ENCODE measurements at places on chromosomes 5 and 9.

DNA sequence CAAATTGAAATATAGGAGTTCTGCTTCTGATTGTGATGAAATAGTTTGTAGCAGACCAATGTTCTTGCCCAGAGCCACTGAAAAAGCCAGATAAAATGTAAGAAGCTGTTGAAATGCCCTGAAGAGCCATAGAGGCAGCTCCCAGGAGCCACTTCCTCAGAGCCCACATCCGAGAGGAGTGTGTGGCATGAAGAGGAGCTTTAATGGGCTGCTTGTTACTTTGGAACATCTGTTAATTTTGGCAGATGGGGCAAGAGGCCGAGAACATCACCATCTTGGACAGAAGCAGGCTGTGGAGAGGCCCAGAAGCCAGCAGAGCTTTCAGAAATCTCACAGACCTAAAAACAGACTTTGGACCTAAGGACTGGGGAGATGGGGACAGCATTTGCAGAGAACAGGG is 370.8 kb downstream of the GADD45G start:
- no peak for DNase-seq

GRCh38 chr5:168580227-168580508 is 1.0 kb upstream of the PANK3 start:
- DNase-seq = no peak

DNA sequence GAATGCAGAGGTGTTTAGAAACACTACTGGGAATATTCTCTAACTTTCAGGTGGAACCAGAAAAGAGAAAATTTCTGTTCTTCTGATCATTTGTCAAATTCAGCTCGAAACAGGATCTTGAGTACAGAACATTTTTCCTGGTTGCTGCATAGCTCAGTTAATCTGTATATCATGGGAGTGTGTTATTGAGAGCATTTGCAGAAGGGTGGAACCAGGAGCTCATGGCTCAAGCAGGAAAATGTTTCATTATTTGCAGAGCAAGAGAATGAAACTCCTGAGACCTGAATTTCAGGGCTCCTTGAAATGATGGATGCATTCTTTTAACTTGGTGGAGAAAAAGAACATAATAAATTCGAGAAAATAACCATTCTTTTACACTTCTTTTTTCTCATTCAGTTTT is 97.9 kb downstream of the AOPEP start:
- no peak for DNase-seq

DNA sequence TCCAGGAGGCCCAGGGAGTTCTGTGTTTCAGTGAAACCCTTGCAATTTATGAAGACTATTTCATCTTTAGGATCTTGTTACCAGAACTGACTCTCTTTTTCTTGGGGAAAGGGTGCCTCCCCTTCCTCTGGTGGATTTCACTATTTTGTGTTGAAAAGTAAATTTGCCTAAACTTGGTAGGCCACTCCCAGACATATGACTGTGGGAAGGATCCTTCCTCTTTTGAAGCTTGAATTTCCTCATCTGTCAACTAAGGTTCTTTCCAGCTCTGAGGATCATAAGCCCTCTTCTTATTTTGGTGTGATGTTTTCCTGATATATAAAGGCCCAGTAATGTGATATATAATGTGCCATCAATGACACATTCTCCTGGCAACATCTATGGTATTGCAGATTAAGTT is 59.1 kb upstream of the ZFAND5 start:
- DNase-seq = no peak

- DNase-seq = no peak
Measured at GRCh38 chr5:82794876-82795275, 282.3 kb downstream of the TMEM167A start.

GRCh38 chr5:149433524-149434131 is 54.5 kb upstream of the IL17B start:
- no peak for DNase-seq

DNA sequence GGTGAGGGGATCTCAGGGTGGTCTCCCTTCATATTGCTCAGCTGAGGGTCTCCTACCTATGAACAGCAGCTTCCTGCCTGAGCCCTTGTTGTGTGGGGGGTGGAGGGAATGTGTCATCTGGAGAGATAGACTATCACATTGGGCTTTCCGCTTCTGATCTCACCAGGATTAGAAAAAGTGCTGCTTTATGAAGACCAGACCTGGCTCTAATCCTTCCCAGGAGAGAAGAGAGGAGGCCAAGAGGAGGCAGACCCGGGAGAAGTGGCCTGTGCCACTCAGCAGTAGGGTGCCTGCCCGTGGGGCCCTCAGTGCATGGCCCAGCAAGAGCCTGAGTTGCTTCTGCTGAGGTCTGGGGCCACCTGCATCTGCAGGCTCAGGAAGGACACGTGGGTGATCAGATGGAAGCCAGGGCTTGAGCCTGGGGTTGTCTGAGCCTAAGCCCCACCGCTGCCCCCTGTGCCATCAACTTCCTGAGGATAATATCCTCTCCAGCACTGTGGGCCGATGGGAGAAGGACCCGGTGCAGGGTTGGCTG is 22.1 kb upstream of the COL5A1 start:
- no peak for DNase-seq

- DNase-seq = no peak
Measured at GRCh38 chr9:97808415-97808814, 44.6 kb upstream of the FOXE1 start.

DNA sequence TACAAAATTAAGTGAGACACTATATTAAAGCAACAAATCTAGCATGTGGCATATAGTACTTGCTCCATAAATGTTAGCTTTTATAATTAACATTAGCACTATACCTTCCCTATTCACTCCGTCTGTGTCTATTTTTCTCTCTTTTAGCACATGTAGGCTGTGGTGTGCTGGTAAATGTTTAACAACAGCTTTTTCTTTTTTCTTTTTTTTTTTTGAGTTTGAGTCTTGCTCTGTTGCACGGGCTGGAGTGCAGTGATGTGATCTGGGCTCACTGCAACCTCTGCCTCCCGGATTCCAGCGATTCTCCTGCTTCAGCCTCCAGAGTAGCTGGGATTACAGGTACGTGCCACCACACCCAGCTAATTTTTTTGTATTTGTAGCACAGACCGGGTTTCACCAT is 62.1 kb downstream of the SPRY4 start:
- no peak for DNase-seq

DNA sequence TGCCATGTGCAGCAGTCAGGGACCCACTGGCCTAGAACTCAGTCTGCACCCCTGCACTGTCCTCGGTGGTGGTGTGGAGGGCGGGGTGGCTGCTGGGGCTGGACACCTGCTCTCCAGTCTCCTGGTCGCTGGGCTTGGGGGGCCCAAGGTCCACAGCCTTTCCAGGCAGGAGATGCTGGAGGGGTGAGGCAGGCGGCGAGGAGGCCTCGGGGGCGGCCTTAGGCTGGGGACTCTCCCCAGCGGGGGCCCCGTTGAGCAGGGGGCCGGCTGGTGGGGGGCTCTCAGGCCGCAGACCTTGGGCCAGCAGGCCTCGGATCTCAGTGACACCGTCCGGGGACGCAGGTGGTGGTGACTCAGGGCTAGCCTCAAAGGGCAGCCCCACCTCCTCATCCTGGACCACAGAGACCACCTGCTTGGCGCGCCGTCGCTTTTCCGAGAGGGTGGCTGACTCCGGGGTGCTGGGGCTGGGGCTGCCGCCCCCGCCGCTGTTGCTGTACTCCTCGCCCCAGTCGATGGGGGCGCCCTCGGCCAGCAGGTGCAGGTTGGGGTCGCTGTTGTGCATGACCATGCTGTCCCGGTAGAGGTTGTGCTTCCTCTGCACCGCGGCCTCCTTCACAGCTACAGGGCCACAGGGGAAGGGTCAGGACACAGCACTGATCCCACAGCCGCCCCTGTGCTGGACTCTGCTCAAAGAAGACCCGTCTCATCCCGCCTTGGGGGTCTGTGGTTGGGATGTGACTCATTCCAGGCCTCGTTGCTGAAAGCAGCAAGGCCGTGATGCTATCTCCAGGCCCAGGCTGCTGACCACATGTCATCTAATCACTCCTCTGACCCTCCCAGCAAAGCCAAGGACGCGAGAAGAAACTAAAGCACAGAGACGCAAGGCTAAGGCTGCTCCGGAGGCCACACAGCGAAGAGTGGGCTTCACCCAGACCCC is 55.8 kb downstream of the LRSAM1 start:
- no peak for DNase-seq

- no peak for DNase-seq
Measured at GRCh38 chr5:10329820-10330481, 22.2 kb upstream of the CMBL start.

DNA sequence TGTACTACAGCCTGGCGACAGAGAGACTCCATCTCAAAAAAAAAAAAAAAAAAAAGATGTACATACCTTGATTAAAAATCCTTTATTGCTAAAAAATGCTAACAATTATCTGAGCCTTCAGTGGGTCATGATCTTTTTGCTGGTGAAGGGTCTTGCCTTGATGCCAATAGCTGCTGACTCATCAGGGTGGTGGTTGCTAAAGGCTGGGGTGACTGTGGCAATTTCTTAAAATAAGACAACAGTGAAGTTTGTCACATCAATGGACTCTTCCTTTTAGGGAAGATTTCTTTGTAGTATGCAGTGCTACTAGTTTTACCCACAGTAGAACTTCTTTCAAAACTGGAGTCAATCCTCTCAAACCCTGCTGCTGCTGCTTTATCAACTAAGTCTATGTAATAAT is 33.9 kb upstream of the OTULINL start:
- DNase-seq = no peak

DNA sequence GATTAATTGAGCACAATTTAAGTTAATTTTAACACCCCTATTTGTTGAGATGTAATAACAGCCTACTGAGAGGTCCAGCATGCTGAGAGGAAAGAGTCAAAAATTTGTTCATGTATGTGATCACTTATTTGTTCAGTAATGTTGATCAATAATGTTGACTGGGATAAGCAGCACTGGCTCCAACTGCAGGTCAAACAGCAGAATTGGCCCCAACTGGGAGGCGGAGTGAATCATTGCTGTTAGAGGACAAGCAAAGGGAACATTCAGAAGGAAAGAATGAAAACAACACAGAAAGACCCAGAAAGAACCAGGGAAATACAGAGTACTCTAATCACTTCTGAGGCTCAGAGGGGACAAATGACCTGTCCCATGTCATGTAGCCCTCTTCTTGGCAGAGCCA is 221.1 kb downstream of the COMMD10 start:
- DNase-seq = no peak

DNA sequence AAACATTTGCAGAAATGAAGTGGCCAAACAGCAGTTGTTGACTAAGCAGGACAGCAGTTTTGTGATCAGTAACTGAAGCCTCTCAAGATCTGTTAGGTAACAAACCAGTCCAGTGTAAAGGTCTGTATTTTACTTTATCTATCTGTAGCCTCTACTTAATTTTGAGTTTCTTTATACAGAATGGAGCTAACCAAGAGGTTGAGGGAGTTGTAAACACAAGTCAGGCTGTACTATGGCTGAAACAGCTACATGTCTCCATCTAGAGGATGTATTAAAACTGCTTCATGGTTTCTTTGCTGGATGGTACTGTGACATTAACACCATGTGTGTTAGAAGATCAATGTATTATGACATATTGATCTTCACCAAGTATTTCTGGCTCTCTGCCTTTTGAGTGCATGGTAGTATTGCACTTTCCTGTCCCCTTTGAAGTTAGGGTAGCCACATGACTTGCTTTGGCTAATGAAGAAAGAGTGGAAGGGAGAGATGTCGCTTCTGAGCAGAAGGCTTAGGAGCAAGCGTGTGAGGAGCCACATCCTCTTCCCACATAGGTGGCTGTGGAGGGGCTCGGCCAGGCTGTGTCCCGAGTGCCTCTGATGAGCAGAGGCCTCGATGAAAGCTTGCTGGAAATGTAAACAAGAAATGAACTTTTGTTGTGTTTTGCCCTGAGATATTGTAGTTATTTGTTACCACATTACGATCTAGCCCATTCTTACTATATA is 105.6 kb upstream of the PCA3 start:
- peak; percentile 52 for DNase-seq

- no peak for DNase-seq
Measured at GRCh38 chr5:73690015-73690414, 64.0 kb downstream of the ARHGEF28 start.

GRCh38 chr5:124053340-124053739 is 541.4 kb downstream of the CSNK1G3 start:
- DNase-seq = no peak

DNA sequence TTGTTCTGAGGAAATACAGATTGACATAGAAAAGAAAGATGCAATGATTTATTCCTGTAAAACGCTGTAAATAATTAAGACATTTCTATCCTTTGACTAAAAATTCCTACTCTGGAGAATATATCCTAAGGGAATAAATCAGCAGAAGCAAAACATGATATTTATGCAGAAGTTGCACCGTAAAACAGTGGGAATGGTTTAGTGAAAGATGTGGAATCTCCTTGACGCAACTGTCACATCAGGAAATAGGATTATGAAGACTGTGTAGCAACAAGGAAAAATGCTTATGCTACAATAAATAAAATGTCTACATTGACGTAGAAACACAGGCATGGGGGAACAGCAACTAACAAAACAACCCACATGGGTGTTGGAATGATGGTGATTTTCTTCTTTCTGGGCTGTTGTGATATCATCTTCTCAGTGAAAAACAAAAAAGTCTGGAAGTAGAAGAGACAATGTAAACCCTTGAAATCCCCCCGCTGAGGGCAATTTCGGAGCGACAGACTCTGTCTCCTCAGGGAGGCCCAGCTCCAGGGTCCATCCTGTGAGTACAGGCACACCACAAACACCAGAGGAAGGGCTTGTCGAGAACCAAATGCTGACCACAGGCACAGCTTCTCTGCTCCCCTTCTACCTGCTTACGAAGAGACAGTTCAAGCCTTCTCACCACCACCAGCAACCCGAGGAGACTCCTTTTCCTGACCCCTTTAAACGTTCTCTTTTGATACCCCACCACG is 25.2 kb downstream of the COL23A1 start:
- DNase-seq = no peak

DNA sequence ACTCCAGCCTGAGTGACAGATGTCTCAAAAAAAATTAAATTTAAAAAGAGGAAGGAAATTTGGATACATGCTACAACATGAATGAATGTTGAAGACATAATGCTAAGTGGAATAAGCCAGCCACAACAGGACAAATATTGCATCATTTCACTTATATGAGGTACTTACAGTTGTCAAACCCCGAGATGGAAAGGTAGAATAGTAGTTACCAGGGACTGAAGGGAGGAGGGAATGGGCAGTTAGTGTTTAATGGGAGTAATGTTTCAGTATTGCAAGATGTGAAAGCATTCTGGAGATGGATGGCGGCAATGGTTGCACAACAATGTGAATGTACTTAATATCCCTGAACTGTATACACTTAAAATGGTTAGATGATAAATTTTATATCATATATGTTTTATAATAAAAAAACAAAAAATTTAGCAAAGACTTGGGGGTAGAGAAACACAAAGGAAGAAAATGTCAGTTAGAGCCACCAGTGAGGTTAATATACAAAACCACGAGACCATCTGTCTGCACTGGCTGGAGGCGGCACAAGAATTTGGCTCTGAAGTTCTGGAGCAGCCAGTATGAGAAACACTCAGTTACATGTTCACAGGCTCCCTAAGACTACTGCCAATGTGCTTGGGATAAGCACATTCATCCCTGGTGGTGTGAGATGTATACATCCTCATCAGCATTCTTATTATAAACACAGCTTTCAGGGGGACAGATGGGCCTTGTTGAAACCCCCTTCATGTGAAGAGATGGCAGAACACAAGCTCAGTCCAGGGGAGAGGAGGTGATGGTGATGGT is 37.0 kb upstream of the RPS23 start:
- no peak for DNase-seq
